NCI-H2227 treated with DMSO at 0.1 percent for 48 hours (cell line): ENCODE measurements at places on chromosomes 16 and 17.

DNA sequence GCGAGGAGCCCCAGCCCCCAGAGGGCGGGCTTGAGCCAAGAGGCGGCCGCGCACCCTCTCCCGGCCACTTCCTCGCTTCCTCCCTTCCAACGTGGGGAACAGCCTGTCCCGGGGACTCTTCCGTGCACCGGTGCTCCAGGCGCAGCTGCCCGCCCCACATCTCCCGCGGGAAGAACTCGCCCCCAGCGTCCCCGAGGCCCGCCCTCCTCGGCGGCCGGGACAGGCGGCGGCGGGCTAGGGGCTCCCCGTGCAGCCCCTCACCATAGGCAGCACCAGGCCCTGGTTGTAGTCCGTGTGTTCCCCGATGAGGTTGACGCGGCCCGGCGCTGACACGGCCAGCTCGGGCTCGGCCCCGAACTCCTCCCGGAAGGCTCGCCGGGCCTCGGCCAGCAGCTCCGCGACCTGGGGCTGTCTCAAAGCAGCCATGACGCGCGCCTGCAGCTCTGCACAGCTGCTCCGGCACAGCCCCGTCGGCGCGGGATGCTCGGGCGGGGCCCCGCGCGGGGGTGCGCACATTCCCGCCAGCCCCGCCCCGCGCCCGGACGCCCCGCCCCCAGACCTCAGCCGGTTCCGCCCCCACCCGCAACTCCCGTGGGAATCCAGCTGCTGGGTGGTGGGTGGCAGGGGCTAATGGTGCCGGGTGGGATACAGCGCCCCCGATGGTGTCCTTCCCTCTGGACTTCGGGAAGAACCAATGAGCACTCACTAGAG is at the start of gene GALK1:
Gene GALK1 (minus strand): TSS at position 482 of the 711 bp plus-strand sequence. CDS start 56 bp downstream, at position 426.
- no peak for DNase-seq

DNA sequence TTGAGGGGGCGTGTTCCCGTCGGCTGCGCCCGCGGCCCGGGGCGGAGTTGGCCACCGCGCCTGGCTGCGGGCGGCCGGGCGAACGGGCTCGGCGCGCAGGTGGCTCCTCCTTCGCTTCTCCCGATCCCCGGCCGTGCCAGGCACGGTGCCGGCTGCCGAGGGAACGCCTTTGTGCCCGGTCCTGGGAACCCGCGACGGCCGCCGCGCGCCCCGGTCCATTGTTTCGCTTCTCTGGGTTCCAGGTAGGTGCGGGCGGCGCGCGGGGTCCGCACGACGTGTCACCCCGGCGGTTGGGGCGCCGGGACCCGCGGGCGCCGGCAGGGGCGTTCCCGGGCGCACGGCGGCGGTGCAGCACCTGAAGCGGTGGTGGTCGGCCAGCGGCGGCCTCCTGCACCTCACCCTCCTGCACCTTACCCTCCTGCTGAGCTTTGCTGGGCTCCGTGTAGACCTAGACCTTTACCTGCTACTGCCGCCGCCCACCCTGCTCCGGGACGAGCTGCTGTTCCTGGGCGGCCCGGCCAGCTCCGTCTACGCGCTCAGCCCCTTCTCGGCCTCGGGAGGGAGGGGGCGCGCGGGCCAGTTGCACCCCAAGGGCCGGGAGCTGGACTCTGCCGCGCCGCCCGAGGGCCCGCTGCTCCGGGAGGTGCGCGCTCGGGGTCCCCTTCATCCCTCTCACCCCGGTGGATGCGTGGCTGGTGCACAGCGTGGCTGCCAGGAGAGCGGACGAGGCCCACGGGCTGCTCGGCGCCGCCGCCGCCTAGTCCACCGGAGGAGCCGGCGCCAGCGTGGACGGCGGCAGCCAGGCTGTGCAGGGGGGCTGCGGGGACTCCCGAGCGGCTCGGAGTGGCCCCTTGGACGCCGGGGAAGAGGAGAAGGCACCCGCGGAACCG is 99.9 kb downstream of the EFCAB13 start:
- DNase-seq: peak; percentile 48

- no peak for DNase-seq
Measured at GRCh38 chr17:60905709-60906108, 228.1 kb downstream of the BCAS3 start.

DNA sequence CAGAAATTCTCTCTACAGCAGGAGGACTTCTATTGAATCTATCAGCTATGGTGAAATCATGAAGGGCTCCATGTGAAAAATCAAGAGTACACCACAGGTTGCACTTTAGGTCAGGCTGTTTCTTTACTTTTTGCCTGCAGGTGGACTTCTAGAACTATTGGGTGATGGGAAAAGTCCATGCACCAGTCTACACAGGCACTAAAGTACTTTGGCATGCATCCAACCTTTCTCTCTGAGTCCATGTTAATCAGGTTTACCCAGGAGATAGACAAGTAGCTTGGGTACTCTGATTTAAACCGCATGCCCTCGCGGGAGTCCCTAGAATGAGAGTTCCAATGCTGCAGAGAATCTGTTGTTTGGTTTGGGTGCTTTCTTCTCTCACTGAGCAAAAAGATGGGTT is 9.1 kb upstream of the ANKFN1 start:
- no peak for DNase-seq

DNA sequence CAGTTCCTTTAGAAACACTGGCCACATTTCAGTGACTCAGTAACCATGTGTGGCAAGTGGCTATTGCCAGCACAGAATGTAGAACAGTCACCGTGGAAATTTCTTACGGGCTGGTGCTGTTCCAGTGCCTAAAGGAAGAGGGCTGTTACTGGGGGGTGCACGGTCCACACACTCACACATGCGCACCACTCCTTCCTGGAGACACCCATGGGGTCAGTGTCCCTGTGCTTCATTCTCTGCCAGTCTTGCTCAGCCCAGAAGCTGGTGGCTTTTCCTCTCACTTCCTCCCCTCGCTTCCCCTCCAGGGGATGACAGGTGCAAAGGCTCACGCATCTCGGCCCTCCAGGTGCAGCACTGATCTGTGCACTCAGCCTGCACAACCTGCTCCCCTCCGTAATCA is 115.6 kb downstream of the CCDC182 start:
- DNase-seq: no peak

GRCh38 chr17:74513987-74514631 is 17.2 kb downstream of the CD300LB start:
- no peak for DNase-seq

- DNase-seq: no peak
Measured at GRCh38 chr17:72338847-72339790, 218.3 kb downstream of the SOX9 start.

DNA sequence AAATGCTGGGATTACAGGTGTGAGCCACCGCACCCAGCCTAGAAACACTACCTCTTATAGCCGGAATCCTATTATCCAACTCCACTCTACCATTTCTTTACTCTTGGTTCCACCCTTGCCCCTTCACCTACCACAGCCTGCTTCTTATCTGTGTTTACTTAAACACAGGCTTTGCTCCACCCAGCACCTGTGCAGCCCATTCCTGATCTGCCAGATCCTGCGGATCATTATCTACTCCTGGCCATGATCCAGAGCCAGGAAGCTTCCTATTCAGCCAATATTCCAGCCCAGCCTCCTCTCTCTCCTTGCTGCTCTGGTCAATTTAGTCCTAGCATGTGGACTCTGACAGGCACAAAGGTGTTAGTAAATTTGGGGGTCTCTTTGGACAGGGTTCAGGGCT is 98.8 kb upstream of the MED13 start:
- DNase-seq: no peak

DNA sequence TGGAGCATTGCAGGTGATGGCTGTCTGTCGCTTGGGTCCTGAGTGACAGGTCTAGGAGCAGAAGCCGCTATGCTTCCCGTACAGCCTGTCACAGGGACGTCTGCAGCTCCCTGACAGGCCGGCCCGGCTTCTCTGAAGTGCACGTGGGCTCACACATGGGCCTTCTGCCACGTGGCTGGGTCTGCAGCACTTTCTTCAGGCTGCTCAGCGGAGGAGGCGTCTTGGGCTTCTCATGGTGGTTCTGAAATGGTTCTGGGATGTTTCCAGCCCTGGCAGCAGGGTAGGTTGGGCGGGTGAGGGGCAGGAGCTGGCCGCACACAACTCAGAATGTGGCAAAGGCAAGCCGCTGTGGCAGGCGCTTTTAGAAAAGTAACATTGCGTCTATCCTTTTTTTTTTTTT is 80.3 kb upstream of the ZNF750 start:
- DNase-seq: no peak

DNA sequence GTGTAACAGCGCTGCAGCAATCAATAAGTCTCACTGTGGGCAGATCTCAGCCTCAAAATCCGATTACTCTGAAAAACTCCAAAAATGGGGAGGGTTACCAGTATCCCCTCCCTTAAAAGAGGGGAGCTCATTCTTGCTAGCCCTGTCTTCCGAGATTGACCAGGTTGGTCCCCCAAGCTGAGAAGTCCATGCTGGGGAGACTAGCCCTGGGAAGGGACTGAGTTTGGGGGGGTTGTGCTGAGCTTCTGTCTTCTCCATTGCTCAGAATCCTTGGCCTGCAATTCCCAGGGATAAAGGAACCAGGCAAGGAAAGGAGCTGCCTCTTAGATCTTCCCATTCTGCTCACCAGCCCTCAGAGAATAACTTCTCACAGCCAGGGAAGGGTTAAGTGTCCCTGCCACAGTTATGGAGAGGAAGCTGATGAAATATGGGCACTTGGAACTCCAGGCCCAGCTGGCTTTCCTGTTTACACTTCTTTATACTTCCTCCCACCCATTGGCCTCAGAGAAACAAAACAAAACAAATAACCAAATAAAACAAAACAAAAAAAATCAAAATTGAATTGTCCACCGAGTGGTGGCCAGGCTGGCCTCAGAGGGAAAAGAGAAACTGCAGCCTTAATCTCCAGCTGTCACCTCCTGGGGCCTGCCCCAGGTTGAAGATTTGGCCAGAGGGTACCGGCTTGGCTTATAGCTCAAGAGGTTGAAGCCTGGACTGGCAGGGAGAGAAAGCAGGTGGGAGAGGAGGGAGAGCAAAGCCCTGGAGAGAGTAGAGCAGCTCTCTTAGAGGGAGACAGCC is 2.6 kb downstream of the HOXB3 start:
- no peak for DNase-seq

DNA sequence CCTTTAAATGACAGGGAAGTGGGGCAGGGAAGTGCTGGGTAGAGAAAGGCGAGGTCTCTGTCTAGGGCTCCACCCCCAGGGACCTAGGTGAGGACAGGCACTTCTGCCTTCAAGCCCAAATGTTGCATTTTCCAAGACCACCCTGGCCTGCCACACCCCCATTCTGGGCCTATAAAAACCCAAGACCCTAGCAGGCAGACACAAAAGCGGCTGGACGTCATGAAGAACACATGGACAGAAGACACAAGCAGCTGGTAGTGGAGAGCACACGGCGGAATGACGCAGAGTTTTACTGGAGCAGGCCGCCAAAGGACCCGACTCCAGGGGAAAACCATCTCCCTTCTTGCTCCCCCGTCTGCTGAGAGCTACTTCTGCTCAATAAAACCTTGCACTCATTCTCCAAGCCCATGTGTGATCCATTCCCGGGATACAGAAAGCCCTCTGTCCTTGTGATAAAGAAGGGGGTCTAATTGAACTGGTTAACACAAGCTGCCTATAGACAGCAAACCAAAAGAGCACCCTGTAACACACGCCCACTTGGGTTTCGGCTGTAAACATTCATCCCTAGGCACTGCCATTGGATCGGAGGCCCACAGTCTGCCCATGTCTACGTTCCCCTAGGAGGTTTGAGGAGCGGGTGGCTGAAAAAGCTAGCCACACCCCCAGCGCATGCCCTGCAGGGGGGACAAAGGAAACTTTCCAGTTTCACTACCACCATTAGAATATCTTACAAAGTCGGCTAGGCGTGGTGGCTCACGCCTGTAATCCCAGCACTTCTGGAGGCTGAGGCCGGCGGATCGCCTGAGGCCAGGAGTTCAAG is 622.2 kb upstream of the SALL1 start:
- no peak for DNase-seq

- no peak for DNase-seq
Measured at GRCh38 chr16:46712911-46713310, 23.5 kb downstream of the ORC6 start.

DNA sequence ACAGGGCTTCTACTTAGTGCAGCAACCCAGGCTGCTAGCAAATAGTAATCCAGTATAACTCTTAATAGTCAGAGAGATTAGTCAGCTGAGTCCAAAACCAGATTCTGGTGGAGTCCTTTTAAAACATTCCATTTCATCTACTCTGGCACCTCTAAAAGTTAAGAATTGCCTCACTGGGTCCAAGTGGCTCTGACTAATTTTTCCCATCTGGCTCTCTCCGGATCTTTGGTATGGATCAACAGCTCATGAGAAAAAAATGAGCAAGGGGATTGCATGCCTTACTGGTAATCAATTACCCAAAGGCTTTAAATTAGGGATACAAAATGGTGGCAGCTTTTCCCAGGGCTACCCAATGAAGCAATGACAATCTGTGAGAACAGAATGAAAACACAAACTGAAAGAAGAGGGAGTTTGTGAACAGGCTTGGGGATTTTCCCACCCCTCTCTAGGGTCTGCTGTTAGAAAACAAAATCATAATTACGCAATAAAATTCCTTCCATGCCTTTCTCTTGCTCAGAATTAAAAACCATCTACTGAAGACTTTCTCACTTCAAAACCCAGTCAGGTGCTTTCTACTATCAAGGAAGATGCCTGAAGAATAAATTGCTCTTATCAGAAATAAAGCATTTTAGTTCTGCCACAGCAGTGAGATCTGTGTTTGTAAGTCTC is 84.6 kb upstream of the PMFBP1 start:
- DNase-seq: no peak

DNA sequence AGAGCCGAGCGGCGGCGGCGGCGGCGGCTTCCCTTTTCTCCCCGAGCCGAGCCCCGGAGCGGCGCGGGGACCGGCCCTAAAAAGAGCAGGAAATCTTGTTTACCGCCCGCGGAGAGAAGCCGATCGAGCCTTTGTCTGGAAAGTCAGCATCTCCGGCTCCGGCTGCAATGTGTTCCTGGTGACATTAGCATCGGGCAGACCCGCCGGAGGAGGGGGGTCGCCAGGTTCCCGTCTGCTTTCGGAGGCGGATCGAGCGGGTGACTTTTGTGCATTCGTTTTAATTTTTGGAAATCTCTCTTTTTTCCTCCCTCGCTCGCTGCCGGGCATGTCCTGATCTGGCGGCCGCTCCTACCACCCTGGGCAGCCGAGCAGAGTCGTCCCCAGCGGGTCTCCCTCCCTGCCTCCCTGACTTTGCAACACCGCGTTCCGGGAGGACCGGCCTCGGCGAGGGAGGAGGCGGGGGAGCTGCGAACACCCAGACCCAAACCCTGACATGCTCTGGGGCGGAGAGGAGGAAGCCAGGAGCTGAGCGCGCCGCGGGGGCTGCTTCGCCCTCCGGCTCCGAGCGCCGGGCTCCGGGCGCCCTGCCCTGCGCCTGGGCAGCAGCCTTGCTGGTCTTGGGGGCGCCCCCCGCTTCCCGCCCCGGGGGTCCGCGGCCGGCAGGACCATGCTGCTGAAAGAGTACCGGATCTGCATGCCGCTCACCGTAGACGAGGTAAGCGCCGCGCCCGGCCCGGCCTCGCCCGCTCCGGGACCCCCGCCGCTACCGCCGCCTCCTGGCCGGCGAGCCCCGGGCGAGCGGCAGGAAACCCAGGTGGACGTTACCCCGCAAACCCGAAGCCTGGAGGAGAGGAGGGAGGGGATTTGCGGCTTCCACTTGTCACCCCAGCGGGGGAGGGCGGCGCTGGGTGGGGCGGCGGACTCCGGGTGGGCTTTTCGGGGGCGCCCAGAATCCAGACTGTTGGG is 690 bp downstream of the PITPNC1 start:
- DNase-seq: peak; percentile 46
